ENCODE measurements at places on chromosomes 11 and 22.

- no peak for DNase-seq
Measured at GRCh38 chr11:73187854-73188253, 30.2 kb upstream of the P2RY2 start.

DNA sequence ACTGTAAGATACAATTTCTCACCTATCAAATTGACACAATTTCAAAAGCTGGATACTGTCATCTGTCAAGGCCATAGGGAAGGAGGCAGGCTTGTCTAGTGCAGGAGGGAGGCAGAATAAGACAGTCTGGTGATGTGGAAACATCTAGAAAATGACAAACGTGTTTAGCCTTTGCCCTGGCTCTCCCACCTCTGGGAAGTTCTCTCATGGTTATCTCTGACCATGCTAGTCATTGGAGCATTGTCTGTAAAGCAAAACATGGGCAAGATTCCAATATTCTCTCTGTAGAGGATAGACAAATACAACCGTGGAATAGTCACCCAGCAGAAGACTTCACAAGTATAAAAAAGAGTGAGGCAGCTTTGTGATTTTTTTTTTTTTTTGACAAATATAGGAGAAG, 9.1 kb upstream of the SERHL2 start:
- DNase-seq, result no peak

DNA sequence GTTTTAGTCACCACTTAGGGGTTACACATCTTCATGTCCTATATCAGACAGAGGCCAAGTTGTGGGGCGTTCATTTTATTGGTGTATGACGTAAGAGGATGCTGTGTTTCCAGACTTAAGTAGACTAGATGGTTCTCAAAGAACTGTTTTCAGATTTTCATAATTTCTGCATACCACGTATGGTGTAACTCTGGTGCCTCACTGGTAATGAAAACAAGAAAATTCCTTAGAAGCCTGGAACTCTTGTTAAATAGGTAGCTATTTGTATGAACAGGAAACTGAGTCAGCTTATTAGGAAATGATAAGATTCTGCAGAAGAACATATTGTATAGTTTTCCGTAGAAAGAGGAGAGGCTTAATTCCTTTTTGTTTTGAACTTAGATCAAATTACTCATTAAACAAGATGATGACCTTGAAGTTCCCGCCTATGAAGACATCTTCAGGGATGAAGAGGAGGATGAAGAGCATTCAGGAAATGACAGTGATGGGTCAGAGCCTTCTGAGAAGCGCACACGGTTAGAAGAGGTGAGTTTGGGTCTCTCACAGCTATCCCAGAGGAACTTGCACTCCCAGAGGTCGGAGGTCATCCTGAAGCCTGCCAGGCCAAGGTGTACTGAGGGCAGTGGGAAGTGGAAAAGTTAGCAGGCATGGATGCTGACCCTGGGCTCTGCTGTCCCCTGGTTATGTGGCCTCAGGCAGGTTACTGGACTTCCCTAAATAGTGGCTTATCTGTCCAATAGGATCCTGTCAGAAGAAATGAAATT, 3.9 kb downstream of the CDC45 start:
- DNase-seq, result no peak

DNA sequence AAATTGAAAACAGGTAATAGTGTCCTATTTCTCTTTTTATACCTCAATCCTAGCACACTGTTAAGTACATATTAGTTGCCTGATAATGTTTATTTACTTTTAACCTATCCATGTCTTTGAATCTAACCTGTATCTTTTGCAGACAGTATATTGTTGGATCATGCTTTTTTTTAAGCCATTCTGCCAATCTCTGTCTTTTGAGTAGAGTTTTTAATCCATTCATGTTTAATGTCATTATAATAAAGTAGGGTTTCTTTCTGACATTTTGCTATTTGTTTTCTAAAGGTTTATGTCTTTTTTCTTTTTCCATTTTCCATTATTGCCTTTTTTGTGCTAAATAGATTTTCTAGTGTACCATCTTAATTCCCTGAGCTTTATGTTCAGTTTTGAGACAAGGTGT, 23.8 kb upstream of the DEPDC7 start:
- no peak for DNase-seq

- DNase-seq, result no peak
Measured at GRCh38 chr11:76736773-76737495, 46.2 kb upstream of the TSKU start.

DNA sequence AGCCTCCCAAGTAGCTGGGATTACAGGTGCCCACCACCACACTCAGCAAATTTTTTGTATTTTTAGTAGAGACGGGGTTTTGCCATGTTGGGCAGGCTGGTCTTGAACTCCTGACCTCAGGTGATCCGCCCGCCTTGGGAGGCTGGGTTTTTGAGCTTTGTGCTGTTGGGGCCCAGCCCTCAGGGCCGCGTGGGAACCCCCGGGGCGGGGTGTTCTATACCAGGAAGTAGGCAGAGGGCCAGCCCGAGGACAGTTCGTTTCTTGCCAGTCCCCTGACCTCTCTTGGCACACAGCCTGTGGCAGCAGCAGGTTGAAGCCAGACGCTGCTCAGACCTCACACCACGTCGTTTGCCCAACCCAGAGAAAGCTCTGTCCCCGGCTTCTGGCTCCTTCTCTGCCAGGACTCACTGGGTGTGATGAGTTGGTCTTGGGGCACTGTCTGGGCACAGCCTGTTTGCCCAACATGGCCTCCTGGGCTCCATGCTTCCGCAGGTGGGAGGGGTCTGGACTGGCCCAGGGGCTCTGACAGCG, 24.9 kb upstream of the CHKA start:
- DNase-seq, result no peak

DNA sequence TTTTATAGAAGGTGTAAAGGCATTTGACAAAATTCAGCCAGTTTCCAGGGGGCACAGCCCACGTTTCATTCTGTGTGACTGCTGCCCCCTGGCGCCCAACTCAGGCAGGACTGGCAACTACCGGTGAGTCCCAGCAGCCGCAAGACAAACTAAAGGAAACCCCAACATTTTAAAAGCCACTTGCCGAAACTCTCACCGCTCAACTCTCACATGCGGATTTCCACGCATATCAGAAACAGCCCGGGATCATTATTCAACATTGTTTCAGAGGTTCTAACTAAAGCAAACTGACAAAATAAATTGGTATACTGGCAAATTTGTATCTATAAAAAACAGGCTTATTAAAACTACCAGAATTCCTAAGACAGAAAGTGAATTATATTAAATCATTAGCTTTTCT, 48.2 kb downstream of the MORC2 start:
- peak; percentile 77 for DNase-seq

All from activated naive CD8-positive, alpha-beta T cell treated with anti-CD3 and anti-CD28 coated beads for 36 hours (primary cell).